ENCODE measurements at places on chromosomes 7 and 10. TPM values are rescaled to one million over a fixed set of nuclear protein-coding genes. Genes with fewer than 3 reads are reported as not detected.

Gene GFRA1
- polyA plus RNA-seq: 23.2 TPM

Gene LRRN3
- 6.8 TPM for polyA plus RNA-seq

Gene CALHM2
- 11.2 TPM for polyA plus RNA-seq

Gene GNA12
- polyA plus RNA-seq: 43.0 TPM

Gene TNPO3
- 49.0 TPM for polyA plus RNA-seq

Gene SLC26A5
- polyA plus RNA-seq: 0.62 TPM

Gene CTAGE4
- polyA plus RNA-seq: 3.5 TPM

Gene STEAP2
- 8.1 TPM for polyA plus RNA-seq

Gene CDC14C
- 0.05 TPM for polyA plus RNA-seq

Gene GIMAP6
- 14.2 TPM for polyA plus RNA-seq

Measured in left renal cortex interstitium (tissue), 4 donors.